ENCODE measurements at places on chromosomes 1 and 21. TPM values are rescaled to one million over a fixed set of nuclear protein-coding genes. Genes with fewer than 3 reads are reported as not detected.

Gene LRIG2
- total RNA-seq = 17.4 TPM

Gene PIGM
- total RNA-seq = 8.5 TPM

Gene RORC
- 19.1 TPM for total RNA-seq

- DNase-seq = no peak
Observed at GRCh38 chr1:68448365-68448764, 1.4 kb downstream of the RPE65 start.

- peak; percentile 100 for DNase-seq
Observed at GRCh38 chr1:110963691-110964454, at the start of gene LRIF1. LRIF1 (minus strand) TSS chr1:110963922; CDS start chr1:110963688, 234 bp downstream.

GRCh38 chr21:14319805-14320204 lies 63.1 kb downstream of the HSPA13 start:
- no peak for DNase-seq

DNA sequence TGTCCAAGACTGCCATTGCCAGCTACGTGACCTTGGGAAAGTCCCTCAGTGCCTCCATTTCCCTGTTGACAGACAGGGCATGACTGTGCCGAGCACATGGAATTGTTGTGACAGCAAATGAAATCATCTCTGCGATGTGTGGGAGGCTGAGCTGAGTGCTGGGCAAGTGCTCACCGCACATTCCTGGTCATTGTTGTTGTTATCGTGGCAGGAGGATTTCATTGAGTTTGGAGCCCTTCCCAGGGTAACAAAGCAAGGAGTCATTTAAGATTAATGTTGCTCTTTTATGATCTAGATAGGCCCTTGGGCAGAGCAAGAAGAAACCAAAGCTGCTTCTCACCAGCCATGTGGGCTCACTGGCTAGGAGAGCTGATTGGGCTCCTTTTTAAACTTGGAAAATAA lies 39.6 kb upstream of the ITPKB start:
- no peak for DNase-seq

GRCh38 chr1:151340870-151341754 lies 5.9 kb downstream of the RFX5 start:
- DNase-seq = peak; percentile 44

GRCh38 chr1:207818971-207819451 lies 67.2 kb downstream of the CD46 start:
- no peak for DNase-seq

GRCh38 chr1:9823693-9823942 lies 147 bp downstream of the CLSTN1 start:
- DNase-seq = no peak

Gene MRPS15
- total RNA-seq = 48.1 TPM

DNA sequence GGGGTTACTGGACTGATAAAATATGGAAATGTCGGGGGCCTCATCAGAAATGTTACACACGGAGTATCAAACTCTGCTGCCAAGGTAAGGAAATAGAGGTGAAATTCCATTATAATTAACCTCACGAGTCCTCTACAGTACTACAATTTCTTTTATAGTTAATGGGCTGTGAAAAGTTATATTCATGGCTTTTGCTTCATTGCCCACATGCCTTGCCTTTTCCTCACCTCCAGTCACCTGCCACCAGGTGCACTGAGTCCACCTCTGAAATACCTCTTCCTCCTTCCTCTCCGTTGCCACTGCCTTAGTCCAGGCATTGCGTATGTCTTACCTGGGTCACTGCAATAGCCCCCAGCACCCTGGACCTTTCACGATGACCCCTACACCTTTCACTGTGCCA lies 186.9 kb downstream of the VPS13D start:
- no peak for DNase-seq

GRCh38 chr1:91799863-91800262 lies 86.1 kb downstream of the TGFBR3 start:
- DNase-seq = no peak

Gene ANKRD45
- 7.7 TPM for total RNA-seq

Gene IL22RA1
- 1.4 TPM for total RNA-seq
